Right cardiac atrium (tissue), 5 donors: ENCODE measurements at places on chromosomes 4 and X. TPM values are rescaled to one million over a fixed set of nuclear protein-coding genes. Genes with fewer than 3 reads are reported as not detected.

GRCh38 chrX:31423609-31424189 lies 351.9 kb upstream of the FTHL17 start:
- DNase-seq: peak; percentile 60

DNA sequence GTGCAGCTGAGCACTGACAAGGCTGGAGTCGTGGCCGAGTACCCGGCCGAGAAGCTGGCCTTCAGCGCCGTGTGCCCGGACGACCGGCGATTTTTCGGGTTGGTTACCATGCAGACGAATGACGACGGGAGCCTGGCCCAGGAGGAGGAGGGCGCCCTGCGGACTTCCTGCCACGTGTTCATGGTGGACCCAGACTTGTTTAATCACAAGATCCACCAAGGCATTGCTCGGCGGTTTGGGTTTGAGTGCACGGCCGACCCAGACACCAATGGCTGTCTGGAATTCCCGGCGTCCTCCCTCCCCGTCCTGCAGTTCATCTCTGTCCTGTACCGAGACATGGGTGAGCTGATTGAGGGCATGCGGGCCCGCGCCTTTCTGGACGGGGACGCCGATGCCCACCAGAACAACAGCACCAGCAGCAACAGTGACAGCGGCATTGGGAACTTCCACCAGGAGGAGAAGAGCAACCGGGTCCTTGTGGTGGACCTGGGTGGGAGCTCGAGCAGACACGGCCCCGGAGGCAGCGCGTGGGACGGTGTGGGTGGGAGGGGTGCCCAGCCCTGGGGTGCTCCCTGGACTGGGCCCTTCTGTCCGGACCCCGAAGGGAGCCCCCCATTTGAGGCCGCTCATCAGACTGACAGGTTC lies 24.3 kb downstream of the RGS12 start:
- DNase-seq: peak; percentile 49

DNA sequence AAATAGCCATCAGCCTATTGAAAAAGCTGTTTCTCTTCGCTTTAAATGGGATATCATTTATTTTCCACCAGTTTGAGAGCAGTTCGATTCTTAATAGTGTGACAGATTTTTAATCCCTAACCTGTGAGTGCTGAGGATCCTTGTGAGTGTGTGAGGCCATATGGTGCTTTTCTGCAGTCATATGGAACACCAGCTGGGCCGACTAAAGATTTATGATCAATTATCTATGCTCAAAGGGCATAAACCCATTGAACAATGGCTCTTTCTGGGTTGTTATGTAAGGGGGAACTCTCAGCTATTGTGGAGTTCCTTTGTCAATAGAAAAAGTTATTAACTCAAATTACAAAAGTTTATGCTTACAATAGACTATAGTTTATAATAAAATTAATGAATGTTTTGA lies 1003.6 kb downstream of the FAT4 start:
- DNase-seq: no peak

- no peak for DNase-seq
These were observed 126.0 kb downstream of the CHRDL1 start for GRCh38 chrX:110669572-110669971.

DNA sequence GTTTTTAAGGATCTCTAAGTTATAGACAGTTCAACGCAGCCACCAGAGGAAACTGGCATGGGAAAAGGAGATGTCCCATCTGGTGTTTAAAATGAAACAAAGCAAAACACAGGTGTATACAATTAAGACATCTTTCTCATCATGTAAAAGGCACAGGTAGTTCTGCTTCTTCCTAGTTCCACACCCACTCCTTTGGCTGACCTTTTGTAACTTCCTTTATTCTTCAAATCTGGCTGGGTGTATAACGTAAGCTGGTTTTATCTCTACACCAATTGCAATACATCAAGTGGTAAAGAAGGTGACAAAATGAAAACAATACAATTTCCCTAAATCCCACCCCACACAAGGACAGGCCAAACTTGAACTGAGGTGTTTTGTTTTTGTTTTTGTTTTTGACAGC lies 27.3 kb upstream of the FBXW7 start:
- DNase-seq: no peak

DNA sequence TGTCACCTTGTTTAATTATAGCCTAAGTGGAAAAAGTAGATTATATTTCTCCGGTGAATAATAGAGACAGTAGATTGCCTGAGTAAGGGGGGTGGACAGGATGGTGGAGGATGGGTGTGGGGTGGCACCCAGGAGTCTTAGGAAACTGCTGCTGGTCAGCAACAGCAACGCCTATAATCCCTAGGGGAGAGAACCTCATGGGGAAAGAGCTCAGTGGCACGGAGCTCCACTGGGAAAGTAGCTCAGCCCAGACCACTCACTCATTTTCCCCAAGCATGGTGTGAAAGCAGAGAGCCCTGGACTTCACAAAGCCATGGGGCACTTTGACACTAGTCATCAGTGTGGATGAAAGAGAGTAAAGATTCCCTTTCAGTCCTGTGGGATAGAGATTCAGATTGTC lies 31.1 kb downstream of the METTL14 start:
- DNase-seq: no peak

- DNase-seq: no peak
These were observed 21.2 kb upstream of the LAMTOR3 start for GRCh38 chr4:99915449-99915848.

DNA sequence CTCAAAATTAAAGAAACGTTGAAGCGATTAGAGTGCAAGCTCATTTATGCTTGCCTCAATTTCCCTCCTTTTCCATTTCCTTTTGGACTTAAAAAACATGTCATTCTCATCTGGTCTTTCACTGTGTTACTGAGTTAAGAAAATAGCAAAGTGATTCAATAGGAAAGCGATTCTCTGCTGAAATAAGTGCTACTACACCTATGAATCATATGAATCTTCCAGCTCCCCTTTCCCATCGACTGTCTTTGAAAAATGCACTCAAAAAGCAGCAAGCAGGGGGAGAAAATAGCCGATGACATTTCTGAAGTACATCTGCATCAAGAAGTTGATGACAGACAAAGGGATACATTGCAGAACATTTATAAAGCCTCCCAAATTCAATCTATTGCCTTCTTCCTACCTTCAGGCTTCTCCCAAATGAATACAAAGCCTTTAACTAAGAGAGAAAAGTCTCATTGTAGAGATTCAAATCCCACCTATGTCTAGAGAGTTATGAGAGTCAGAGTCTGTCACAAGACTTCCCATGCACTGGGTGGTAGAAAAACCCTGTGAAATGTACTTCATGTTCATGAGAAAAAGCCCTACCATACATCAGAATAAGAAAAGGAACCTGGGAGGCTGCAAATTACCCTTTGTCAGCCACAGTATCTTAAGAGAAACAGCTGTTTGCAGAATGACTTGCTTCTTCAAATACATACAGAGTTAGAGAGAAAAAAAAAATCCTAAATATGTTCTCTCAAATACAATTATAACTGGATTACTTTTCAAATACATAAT lies 78.9 kb downstream of the MBNL3 start:
- no peak for DNase-seq

DNA sequence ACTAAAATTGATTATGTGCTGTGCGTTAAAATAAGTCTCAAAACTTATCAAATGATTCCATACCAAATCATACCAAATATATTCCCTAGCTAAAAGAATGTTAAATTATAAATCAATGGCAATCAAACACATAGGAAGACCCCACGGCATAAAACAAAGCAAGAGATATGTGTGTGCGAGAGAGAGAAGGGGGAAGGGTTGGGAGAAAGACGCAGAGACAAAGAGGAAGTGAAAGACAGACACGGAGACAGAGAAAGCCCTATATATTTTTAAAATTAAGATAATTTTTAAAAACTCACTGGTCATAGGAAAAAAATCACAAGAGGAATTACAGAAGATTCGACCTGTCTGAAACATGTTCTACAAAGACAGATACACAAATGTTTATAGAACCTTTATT lies 371.4 kb downstream of the NLGN4X start:
- no peak for DNase-seq

DNA sequence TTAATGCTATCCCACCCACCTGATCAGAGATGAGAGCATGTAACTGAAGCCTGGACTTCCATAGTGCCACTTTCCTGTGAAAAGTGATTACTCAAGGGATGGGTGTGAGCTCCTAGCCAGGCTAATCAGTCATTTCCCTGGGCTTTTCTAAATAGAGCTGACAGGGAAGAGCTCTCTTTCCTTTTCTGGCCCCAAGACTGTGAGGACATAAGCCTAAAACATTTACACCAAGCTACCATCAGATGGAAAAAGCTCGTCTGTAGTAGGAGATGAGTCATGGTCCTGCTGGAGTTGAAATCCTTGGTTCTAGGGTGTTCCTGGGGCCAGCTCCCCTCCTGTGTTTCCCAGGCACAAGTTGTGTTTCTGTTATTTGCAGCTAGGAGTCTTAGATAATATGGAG lies 52.4 kb upstream of the NDP start:
- no peak for DNase-seq

DNA sequence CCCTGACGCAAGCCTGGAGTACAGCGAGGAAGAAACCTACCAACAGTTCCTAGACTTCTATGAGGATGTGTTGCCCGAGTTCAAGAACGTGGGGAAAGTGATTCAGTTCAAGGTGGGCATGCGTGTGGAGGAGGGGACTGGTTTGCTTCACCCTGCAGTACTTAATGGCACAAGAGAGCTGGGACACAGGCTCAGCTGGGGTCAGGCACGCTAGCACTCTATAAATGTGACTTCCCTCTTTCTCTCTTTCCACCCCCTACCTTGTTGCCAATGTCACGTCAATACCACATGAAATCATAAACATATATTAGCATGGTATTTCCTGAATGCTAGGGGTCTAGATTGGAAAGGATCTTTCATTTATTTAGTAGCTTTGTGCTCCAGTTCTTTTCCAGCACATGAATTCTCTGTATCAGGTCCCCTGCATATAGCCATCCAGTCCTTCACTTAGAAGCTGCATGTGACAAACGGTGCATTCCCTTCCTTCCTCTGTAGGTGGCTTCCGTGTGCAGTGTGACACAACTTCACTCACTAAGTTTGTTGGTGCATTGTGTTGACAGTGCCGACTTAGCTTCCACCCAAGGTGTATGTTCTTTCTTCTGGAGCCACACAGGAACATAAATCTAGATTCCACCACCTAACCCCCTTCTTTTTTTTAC lies 25.6 kb downstream of the ZRSR2 start:
- no peak for DNase-seq

- DNase-seq: no peak
These were observed 88.4 kb downstream of the PDE5A start for GRCh38 chr4:119540249-119540648.

DNA sequence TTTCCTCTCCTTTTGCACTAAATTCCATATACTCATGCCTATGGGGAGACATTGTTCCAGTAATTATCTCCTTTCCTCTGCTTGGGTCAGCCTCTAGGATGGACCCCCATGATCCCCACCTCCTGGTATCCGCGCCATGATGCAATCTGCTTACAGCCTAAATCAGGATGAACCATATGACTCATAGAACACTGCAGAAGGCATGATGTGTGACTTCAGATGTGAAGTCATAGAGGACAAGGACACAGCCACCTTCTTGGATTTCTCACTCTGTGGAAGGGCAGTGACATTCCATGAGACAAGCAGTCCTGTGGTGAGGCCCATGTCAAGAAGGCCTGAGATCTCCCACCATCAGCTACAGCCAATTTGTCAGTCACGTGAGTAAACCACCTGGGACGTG lies 9.0 kb upstream of the TMEM144 start:
- DNase-seq: no peak

DNA sequence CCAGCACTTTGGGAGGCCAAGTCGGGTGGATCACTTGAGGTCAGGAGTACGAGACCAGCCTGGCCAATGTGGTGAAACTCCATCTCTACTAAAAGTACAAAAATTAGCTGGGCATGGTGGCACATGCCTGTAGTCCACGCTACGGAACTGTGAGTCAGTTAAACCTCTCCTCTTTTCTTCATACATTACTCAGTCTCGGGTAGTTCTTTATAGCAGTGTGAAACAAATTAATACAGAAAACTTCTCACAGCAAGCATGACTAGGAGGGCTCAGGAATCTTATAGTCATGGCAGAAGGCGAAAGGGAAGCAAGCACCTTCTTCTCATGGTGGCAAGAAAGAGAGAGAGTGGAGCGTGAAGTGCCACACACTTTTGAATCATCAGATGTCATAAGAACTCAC lies 358.9 kb downstream of the NLGN4X start:
- DNase-seq: no peak

- DNase-seq: peak; percentile 44
These were observed 24.5 kb upstream of the CPLX1 start for GRCh38 chr4:850323-850945.

DNA sequence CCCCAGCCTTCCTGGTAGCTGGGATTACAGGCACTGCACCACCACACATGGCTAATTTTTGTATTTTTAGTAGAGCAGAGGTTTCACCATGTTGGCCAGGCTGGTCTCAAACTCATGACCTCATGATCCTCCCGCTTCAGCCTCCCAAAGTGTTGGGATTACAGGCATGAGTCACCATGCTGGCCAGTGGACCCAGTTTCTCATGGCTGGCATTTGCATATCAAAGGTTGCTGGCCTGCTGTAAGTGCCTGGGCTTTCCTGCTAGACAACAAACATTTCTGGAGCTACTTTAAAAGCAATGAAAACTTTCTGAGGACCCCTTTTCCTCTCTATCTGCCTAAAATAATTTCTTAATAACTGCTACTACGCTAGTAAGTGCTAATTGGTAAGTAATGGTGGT lies 228.2 kb downstream of the PCDH10 start:
- no peak for DNase-seq

- DNase-seq: no peak
These were observed 6.5 kb upstream of the PSAPL1 start for GRCh38 chr4:7441201-7441600.

DNA sequence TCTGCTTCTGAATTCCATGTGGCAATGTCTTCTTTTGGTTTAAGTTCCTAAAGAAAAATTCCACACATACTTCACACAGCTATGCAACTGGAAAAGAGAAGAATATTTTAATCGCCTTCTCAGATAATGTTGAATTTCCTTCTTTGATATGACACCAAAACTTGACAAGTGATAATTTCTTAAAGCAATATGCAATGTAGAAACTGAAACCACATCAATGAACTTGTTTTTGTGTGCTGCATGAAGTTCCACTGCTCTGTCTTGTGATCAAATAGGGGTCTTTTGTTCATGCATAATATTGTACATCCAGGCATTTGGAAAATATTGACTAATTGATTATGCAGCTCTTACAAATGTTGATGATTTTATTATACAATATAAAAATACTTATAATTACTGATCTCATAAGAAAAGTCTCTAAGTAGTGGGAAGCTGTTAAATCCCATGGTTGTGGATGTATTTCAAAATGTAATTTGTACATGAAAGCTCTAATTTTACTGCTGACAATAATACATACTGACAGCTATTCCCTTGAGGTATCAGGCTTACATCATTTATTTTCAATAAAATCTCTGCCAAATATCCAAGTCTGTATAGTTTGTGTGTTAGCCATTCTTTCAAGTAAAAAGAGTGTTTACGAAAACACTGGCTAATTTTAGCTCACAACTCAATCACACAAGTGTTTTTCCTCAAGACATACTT lies 56.5 kb downstream of the AGA start:
- no peak for DNase-seq

- no peak for DNase-seq
These were observed 12.6 kb downstream of the SYN1 start for GRCh38 chrX:47607091-47607490.

- peak; percentile 66 for DNase-seq
These were observed 116.2 kb downstream of the SLC2A9 start for GRCh38 chr4:9904976-9905587.

- DNase-seq: no peak
These were observed 551 bp upstream of the ARX start for GRCh38 chrX:25016361-25016671.

ASB12 gene
- total RNA-seq: 0.45 TPM

RAB41 gene
- not detected for total RNA-seq

SPINK2 gene
- total RNA-seq: 1.9 TPM

BMPR1B gene
- total RNA-seq: 1.5 TPM

NDST3 gene
- total RNA-seq: 0.20 TPM

UGT2B10 gene
- total RNA-seq: not detected

ARHGAP10 gene
- 47.3 TPM for total RNA-seq

MMRN1 gene
- total RNA-seq: 5.2 TPM

CDX4 gene
- total RNA-seq: not detected

TMSB15C gene
- total RNA-seq: 1.4 TPM
